Naive thymus-derived CD4-positive, alpha-beta T cell (primary cell): ENCODE measurements at places on chromosomes 6 and 20. TPM values are rescaled to one million over a fixed set of nuclear protein-coding genes. Genes with fewer than 3 reads are reported as not detected.

GRCh38 chr6:158825951-158826306 lies 6.8 kb upstream of the EZR start:
- DNase-seq = no peak

GRCh38 chr6:155473741-155474140 lies 18.1 kb upstream of the NOX3 start:
- DNase-seq = no peak

- no peak for DNase-seq
These were observed 231.0 kb downstream of the SOD2 start for GRCh38 chr6:159461998-159462397.

- DNase-seq = no peak
These were observed 2.6 kb downstream of the MPIG6B start for GRCh38 chr6:31725502-31726350.

- DNase-seq = no peak
These were observed 220.7 kb upstream of the DEFB112 start for GRCh38 chr6:50270415-50270814.

DNA sequence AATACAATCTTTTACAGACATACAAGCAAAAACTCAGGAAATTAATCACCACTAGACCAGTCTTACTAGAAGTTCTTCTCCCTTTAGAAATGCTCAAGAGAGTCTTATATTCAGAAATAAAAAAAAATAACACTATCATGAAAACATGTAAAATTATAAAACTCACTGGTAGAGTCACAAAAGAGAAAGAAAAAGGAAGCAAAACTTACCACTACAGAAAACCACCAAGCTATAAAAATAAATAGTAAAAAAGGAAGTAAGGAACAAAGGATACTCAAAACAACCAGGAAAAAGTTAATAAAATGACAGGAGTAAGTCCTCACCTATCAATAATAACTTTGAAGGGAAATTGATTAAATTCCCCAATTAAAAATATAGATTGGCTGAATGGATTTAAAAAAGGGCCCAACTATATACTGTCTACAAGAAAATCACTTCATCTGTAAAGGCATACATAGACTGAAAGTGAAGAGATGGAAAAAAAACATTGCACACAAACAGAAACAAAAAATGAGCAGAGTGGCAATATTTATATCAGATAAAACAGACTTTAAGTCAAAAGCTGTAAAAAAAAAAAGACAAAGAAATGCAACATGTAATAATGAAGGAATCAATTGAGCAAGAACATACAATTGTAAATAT lies 489.5 kb downstream of the KIF16B start:
- DNase-seq = no peak

DNA sequence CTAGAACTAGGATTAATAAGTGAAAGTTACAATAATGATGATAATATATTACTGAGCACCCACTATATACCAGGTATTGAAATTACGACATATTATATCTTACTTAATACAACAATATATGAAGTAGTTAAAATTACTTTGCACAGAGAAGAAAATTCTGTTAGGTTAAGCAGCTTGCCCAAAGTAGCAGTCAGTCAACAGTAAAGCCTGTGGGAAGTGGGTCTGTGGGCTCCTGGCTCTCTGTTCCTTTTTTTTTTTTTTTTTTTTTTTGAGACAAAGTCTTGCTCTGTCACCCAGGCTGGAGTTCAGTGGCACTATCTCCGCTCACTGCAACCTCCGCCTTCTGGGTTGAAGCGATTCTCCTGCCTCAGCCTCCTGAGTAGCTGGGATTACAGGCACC lies 4.8 kb upstream of the GTF2H4 start:
- no peak for DNase-seq

The ARMC12 gene
- polyA plus RNA-seq = 1.2 TPM

The NR2E1 gene
- polyA plus RNA-seq = not detected
